ENCODE measurements at places on chromosomes 11 and 22.

- no peak for DNase-seq
Observed at GRCh38 chr11:102272047-102272824, 45.0 kb upstream of the BIRC3 start.

DNA sequence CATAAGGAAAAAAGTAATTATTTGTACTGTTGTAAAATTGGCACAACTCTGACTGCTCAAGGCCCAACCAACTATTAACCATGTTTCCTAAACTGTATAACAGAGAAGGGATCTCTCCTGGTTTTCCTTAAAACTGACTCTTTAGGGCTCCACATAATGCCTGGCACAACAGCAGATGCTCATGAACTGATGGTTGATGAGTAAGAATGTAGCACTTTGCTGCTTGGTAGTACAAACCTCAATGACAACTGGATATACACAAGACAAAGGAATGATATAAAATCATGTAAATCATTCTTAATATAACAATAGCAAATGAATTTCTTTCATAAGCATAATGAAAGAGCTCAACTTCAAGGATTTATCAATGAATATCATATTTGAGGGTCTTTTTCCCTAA lies 11.7 kb downstream of the MSANTD2 start:
- no peak for DNase-seq

DNA sequence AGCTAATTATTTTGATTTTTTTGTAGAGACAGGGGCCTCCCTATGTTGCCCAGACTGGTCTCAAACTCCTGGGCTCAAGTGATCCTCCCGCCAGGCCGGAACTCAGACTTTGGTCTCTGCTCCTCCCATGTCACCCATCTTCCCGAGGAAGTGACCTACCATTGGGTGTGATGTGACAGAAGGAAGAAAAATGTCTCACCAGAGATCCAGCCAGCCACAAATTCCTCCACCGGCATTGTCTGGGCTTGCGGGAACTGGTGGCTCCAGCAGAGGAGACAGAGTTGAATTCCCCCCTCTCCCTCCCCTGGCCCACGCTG lies 772 bp downstream of the SLC25A45 start:
- DNase-seq = peak; percentile 64

- DNase-seq = no peak
Observed at GRCh38 chr22:35887296-35887875, 141.2 kb downstream of the RBFOX2 start.

GRCh38 chr22:40308999-40309573 lies 37.2 kb upstream of the ADSL start:
- no peak for DNase-seq

DNA sequence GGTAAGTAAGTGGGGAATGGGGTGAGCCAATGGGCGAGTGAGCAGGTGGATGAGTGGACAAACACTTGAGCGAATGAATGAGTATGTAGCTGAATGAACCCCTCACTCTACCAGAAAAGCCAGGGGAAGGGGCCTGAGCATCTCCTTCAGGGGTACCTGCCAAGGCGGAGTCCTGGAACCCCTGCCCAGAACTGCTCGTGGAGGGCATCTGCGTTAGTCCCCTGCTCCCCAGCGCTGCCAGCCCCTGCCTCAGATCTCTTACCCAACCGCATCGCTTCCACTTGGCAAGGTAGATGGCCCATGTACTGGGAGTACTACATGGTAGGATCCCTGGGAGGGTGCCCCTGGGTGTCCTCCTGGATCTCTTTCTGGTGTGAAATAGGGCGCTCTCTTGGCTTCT lies 7.4 kb upstream of the ANO1 start:
- DNase-seq = no peak

- no peak for DNase-seq
Observed at GRCh38 chr11:82818409-82819043, 81.7 kb downstream of the PRCP start.

GRCh38 chr11:69819541-69820070 lies 390 bp upstream of the FGF3 start:
- DNase-seq = no peak

DNA sequence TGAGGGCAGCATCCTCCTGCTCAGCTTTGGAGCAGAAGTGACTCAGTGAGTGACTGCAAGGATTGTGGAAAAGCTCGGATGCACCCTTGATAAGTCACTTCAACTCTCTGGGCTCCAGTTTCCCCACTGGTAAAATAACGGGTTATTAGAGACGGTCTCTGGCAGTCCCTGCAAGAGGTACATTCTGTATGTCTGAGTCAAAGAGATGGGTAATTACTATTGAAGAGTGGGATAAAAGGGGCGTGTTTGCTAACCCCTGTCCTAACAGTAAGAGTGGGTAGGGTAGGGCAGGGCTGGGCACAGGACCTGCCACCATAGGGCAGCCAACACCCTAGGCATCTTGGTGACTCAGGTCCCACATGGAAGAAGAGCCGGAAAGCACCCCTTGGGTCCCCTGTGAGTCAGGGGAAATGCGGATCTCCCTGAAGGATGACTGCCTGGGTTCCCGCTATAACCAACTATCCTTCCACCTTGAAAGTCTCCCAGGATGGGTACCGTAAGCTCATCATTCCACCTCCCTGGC lies 7.3 kb upstream of the AHNAK start:
- DNase-seq = no peak

DNA sequence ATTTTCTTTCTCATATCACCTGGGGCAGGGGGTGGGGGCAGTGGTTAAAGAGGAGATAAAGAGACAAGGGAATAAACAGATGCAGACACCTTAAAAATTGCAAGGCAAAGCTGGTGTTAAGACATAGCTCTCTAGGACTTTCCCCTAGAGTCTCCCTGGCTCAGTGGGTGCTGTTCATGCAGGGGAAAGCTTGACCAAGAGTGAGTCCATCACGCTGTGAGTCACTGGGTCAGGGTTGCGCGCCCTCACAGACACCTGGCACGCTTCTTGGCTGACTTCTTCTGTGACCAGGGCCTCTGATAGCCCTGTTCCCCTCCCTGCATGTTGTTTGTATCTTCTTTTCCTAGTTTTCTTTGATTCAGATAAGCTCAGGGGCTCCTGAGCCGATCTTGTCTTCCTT lies 31.9 kb downstream of the COMMD9 start:
- DNase-seq = no peak

GRCh38 chr11:46149342-46149741 lies 28.1 kb upstream of the PHF21A start:
- no peak for DNase-seq

DNA sequence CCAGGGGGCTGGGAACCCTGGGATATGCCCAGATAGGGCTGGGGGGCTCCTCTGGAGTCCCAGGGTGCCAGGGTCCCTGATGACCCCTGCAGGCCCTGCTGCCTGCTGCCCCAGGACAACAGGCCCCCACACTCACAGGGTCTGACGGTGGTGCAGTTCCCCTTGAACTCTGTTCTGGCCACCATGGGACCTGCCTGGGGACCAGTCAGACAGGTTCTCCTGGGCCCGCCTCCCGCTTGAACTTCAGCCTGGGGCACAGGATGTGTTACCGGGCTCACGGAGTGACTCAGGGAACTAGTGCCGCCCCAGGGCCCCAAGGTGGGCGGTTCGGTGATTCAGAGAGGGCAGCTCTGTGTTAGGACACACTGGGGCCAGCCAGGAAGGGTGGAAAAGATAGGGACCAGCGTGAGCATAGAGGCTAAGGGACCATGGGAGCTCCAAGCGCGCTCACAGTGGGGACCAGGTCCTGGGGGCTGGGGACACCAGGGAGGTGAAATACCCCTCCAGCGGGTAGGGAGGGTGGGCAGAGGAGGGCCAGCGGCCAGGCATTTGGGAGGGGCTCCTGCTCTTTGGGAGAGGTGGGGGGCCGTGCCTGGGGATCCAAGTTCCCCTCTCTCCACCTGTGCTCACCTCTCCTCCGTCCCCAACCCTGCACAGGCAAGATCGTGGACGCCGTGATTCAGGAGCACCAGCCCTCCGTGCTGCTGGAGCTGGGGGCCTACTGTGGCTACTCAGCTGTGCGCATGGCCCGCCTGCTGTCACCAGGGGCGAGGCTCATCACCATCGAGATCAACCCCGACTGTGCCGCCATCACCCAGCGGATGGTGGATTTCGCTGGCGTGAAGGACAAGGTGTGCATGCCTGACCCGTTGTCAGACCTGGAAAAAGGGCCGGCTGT lies 21.5 kb upstream of the TXNRD2 start:
- peak; percentile 86 for DNase-seq

- DNase-seq = no peak
Observed at GRCh38 chr11:35683728-35684339, 21.3 kb downstream of the TRIM44 start.

DNA sequence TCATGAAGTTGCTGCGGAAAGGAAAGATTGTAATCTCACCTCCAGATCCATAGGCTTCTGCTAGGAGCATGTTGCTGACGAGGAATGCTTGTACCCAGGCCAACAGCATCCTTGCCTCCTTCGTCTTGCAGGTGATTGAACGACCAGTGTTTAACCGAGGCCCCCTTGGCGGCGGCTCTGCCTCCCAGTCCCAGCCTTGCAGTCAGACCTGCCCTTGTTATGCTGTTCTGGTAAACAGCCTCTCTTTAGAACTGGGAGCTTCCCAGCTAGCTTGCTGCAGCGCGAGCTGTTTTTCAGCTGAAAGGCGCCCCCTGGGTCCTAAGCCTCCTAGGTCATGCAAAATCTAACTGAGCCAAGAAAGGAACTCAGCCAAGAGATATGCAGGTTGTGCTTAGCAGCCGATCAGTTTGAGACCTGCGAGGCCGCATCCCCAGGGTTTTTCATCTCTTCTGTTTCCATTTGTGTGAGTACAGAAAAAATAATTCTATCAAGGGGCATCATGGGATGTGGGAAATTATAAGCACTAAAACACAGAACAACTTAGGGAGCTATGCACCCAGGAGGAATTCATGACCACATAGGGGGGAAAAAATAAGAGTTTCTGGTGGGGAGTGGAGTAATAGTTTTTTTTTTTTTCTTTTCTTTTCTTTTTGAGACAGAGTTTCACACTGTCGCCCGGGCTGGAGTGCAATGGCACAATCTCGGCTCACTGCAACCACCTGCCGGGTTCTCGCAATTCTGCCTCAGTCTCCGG lies at the start of gene PIK3IP1:
Gene PIK3IP1 (minus strand): TSS at position 253 of the 754 bp plus-strand sequence. CDS start 144 bp downstream, at position 109.
- no peak for DNase-seq

DNA sequence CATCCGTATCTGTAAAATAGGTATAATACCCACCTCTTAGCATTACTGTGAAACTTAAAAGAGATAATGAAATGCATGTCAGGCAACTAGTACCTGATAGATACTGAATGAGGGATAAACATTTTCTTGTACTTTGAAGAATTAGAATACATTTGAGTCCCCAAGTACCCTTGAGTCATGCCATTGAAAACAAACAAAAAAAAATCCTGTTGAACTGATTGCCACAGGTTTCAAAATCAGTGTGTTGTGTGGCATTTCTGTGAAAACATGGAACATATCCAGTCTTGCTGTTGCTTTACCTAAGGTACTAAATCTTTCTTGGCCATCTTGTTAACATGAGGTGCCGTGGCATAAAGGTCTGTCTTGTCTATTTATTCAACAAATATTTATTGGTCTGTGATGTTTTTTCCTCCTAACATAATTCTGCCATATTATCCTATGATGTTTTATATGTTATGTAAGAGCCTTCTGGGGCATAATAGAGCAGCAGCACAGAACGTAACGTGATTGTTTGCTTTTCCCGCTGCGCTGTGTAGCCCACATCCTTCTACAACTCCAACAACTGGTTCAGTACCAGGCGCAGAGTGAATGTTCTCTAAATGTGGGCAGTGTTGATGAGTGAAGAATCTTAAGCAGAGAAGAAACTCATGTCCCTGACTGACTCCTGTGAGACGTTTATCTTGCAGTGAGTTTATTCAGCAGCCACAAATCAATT lies 79.3 kb upstream of the RAB1B start:
- DNase-seq = no peak

- no peak for DNase-seq
Observed at GRCh38 chr11:78470861-78471442, 53.3 kb upstream of the GAB2 start.

DNA sequence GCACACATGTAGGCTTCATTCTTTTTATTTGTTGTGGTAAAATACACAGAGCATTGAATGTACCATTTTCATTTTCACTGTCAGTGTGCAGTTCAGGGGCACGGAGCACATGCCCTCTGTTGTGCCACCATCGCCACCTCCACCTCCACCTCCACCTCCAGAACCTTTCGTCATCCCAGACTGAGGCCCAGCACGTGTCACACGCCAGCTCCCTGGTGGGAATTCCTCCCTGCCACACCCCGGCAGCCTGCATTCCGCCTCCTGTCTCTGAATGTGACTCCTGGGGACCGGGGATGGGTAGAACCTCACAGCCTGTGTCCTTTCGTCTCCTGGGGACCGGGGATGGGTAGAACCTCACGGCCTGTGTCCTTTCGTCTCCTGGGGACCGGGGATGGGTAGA lies 10.9 kb downstream of the GRAMD4 start:
- DNase-seq = no peak

- DNase-seq = no peak
Observed at GRCh38 chr11:67316882-67317204, 13.5 kb downstream of the SSH3 start.

DNA sequence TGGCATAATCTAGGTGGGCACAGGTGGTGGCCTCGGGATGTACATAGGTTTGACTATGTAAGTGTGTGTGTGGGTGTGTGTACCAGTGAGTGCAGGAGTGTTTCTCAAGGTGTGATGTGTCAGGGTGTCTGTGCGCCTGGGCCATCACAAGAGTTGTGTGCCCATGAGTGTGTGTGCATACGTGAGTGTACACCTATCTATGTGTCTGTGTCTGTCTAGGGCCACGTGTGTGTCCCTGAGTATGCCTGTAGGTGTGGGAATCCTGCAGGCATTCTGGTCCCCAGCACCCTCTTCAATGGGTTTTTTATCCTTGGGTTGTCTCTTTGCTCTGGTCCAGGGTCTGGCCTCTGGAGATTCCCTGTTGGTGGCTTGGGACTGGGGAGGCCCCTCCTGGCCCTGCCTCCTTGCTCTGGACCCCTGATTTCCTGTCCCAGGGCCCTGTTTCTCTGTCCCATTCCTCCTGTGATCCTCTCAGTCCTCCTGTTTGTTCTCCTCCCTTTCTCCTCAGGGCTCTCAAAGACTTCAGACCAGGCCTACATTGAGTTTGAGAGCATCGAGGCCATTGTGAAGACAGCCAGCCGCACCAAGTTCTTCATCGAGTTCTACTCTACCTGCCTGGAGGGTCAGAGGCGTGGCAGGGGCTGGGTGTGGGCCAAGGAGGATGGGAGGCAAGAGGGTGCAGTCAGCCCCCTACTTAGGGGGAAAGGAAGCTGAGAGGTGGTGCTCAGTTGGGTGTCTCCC lies 9.4 kb downstream of the INPPL1 start:
- no peak for DNase-seq

DNA sequence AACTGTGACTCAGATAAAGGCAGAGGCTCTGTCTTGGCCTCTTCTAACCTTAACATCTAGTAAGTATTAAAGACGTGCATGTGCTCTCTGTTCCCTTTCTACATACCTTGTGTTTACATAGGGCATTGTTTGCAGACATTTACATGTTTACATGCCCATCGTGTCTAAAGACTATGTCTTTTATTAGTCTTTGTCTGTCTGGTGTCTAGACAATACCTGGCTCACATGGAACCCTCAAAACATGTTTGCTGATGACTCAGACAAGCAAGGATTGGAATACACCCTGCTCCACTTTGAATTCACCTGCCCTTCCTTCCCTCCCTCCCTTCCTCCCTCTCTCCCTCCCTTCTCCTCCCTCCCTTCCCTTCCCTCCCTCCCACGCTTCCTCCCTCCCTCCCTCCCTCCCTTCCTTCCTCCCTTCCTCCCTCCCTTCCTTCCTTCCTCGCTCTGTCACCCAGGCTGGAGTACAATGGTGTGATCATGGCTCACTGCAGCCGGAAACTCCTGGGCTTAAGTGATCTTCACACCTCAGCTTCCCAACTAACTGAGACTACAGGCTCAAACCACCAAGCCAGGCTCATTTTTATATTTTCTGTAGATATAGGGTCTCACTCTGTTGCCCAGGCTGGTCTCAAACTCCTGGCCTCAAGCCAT lies 23.7 kb upstream of the SORL1-AS1 start:
- peak; percentile 90 for DNase-seq

All from epithelial cell of prostate (primary cell).